Fibroblast of gingiva (primary cell): ENCODE measurements at places on chromosomes 6 and 20.

DNA sequence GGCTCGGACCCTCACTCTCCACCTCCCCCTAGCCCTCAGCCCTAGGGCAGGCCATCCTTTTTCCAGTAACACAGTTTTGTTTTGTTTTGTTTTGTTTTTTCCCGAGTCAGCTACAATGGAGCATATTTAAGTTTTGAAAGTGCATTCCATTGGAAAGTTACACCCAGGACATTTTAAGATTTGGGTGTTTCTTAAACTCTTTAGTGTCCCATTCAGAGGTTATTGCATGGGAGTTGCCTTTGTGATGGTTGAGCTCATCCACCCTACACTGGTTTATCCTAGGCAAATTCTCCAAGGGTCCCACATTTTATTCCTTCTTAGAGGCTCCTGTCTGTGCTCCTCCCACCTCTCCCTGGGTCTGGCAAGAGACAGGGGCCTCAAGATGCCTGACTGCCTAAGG lies 58.9 kb downstream of the THBS2 start:
- peak; percentile 24 for DNase-seq

DNA sequence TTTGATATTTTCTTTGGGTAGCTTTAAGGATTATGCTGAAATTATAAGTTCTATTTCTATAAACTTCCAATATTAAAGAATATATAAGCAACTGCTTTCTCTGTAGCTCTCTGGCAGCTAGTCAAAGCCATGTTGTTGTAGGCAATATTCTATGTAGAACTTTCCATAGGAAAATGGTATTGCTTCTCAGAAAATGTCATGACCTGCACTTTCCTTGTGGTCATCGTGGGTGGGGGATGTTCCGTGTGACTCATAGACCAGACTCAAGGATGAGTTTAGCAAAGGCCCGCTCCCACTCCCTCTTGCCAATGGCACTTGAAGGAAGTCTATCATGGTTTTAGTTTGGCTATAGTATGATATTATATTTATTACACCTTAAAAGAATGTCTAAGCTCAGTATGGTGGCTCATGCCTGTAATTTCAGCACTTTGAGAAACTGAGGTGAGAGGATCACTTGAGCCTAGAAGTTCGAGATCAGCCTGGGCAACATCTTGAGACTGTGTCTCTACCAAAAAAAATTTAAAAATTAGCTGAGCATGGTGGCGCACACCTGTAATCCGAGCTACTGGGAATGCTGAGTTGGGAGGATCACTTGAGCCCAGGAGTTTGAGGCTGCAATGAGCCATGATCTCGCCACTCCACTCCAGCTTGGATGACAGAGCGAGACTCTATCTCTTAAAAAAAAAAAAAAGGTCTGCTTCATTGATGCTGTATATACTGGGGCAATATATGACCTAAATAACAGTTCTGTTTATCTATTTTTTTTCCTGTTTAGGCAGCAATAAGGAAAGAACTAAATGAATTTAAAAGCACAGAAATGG lies 36.6 kb upstream of the LTV1 start:
- DNase-seq, result peak; percentile 47

DNA sequence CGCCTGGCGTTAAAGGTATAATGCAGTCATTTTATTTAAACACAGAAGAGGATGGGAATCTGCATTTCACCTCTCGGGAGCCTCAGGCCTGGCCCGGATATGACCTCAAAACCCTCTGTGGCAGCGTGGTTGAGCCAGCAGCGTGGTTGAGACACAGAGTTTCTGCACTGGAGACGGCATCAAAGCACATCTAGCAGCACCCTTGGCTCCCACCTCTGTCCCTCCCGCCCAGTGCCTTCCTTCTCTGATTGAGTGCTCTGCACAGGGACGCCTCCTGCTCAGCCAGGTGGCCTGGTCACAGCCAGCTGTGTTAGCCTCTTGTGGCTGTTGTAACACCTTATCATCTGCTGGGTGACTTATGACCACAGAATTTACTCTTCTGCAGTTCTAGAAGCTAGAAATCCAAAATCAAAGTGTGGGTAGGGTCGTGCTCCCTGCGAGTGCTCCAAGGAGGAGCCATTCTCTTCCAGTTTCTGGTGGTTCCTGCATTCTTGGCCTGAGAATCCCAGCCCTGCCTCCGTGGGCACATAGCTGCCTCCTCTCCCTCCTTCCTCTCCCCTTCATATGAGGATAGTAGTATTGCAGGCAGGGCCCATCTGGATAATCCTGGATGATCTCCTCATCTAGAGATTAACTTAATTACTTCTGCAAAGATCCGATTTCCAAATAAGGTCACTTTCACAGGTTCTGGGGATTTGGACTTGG lies 156.7 kb downstream of the SYCP2 start:
- DNase-seq, result no peak

GRCh38 chr20:45515147-45515913 lies at the start of gene SPINT3:
Gene SPINT3 (minus strand): TSS chr20:45515622. CDS start chr20:45515608, 14 bp downstream.
- DNase-seq, result no peak

DNA sequence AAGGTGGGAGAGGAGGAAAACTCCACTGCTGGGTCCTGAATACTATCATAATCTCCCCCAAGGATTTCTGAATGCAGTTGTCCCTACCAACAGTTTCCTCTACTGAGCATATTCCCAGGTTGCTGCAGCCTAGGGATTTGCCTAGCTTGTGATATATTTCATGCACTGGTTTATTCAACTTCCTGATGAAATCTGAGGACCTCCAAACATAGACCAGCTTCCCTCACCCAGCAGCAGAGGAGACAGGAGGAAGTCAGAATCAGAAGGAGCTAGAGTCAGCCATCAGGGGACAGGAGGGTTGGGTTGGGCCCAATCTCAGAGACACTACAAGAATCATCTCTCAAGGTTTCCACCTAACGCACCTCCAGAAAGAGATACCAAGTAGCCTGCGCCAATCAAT lies 138.4 kb upstream of the TOP1 start:
- DNase-seq, result no peak
